ENCODE measurements at places on chromosomes 5 and 9.

DNA sequence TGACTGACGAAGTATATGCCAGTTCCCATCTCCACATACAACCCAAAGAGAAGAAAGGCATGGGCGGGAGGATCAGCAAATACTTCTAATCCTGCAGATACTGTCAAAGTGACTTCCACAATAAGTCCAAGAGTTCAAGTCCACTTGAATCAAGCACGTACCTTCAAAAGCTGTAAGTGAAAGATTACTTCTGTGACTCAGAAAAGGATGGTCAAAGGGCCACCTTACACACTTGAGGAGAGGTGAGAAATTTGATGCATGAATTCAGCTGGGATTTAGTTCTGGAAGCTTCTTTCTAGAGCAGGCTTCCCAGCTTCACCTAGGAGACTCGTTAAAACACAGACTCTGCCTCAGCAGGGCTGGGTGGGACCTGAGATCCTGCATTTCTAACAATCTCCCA lies 357.5 kb downstream of the GLIS3 start:
- DNase-seq = no peak

- DNase-seq = no peak
These were observed 38.8 kb upstream of the COL5A1 start for GRCh38 chr9:134602547-134603362.

DNA sequence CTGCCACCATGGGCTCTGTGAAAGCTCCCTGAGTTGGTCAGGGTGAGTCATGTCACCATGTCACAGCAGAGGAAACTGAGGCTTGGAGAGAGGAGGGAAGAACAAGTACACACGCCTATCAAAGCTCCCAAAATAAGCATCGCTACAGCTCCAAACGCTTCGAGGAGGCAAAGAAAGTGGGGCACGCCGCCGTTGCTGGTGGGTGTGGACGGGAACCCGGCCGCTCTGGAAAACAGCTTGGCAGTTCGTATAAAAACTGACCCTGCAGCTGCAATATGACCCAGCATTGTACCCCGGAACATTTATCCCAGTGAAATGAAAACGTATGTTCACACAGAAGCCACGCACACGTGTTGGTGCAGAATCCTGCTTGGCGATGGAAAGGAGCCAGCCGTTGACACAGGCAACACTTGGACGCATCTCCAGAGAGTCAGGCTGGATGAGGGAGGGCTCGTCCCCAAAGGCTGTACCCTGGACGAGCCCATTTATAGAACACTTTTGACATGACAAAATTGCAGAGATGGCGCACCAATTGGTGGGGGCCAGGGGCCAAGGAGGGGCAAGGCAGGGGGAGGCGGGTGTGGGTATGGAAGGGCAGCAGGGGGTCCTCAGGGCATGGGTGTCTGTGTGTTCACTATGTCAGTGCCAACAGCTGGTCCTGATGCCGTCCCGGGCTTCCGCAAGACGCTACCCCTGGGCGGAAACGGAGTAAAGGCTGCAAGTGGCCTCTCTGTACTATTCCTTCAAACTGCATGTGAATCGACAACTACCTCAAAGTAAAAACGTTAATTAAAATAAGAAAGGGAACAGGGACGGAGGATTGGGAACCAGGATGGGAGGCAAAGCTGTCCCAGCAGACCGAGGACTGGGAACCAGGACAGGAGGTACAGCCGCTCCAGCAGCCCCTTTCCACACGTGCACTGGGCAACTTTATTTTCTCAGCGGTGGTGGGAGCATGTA lies 173.0 kb downstream of the OLFM1 start:
- no peak for DNase-seq

DNA sequence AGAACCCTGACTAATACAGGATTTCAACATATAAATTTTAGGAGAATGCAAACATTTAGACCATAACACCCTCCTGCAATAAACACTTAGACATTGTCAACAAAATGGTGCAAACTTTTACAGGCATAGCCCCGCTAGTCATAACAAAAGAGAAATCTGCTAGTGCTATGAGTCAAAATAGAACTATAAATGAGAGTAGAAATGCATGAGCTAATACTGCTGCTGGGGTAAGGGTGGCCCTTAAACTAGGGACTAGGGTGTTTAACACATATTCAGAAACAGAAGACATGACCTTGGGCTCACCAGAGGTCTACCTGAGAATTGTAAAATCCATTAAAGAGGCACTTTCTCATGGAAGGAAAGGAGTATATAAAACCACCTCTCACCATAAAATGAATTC lies 131.6 kb downstream of the TLR4 start:
- no peak for DNase-seq

GRCh38 chr5:65103756-65104440 lies 335.2 kb downstream of the CWC27 start:
- DNase-seq = no peak

- no peak for DNase-seq
These were observed 300.3 kb downstream of the MRPS30 start for GRCh38 chr5:45109062-45109461.

GRCh38 chr5:156595132-156595787 lies 254.8 kb upstream of the PPP1R2B start:
- DNase-seq = no peak

- no peak for DNase-seq
These were observed 25.9 kb downstream of the SELENOP start for GRCh38 chr5:42785756-42786155.

DNA sequence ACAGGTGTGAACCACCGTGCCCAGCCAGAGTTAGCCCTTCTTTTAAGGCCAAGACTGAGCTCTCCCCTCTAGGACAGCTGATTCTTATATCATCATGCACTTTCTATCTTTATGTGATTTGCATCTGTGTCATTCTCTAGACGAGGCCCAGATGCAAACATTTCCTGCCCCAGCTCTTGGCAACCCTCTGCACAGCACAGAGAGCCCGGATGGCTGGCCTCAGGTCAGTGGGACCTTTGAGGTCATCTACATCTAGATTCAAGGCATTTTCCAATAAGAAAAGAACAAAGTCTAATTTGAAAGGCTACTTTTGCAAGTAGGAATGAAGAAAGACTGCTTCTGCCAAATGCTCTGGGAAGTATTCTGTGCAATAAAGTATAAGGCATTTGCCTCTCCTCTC lies 109.0 kb upstream of the DAB2 start:
- no peak for DNase-seq

- no peak for DNase-seq
These were observed 6.8 kb upstream of the CLINT1 start for GRCh38 chr5:157865781-157866180.

GRCh38 chr9:106799152-106799551 lies 63.8 kb upstream of the ZNF462 start:
- no peak for DNase-seq

DNA sequence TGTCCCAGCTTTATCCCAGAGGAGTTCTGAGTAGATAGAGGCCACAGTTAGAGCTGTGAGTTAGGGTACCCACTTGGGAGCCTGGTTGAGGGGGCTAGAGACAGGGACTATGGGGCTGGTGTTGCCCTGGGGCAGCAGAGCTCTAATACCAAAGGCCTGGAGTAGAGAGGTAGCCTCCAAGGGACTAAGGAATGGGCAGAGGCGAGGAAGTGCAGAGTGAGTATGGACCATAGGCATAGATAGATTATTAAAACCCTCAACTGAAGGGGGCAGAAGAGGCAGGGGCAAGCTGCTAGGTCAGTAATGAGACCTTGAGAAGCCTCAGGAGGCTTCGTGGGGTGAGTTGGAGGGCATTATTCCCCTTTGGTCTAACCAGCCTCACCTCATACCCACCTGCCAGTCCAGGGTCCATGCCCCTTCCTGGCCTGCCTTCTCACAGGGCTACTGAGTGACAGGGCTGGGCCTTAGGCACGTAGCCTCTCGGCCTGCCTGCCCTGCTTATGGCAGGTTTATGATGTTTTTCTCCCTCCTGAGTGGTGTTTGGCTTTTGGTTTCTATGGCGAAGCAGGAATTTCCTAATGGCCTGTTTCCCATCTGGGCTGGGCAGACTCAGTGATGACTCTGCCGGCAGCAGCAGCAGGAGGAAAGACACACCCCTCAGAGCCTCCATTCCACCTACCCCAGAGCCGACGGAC lies 8.0 kb downstream of the PDLIM4 start:
- no peak for DNase-seq

DNA sequence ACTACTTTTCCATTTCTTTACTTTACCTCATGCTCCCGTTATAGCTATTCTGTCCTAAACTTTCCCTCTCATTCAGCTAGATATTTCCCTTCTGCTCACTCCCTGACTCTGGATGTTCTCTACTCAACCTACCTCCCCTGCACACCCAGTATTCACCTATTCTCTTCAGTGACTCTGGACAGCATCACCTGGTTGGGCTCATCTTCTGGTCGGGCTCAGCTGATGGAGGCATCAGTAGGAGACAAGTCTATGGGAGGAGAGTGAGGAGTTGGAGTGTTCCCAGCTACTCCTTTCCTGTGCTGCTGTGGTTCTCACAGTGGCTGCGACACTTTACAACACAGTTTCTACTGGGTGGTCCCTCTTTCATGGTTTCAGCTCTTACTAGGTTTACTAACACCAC lies 493.9 kb downstream of the DMAC1 start:
- no peak for DNase-seq

DNA sequence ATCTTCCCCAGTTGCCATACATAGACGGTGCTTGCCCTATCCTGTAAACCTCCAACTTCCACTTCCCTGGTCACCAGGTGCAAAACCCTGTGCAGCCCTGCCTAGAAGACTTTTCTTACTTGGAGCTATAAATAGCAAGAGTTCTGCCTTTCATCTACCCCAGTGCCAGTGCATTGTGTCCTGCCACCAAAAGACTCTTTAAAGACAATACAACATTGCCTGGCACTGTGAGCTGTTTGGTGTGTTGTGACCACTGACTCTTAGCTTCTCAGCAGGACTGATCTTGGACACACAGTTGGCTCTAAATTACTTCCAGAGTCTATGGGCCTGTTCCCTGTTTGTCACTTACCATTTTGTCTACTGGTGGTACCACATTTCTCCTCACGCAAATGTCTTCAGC lies 608.1 kb downstream of the CDH9 start:
- DNase-seq = no peak

GRCh38 chr5:111945535-111945934 lies 188.5 kb upstream of the NREP start:
- DNase-seq = no peak

DNA sequence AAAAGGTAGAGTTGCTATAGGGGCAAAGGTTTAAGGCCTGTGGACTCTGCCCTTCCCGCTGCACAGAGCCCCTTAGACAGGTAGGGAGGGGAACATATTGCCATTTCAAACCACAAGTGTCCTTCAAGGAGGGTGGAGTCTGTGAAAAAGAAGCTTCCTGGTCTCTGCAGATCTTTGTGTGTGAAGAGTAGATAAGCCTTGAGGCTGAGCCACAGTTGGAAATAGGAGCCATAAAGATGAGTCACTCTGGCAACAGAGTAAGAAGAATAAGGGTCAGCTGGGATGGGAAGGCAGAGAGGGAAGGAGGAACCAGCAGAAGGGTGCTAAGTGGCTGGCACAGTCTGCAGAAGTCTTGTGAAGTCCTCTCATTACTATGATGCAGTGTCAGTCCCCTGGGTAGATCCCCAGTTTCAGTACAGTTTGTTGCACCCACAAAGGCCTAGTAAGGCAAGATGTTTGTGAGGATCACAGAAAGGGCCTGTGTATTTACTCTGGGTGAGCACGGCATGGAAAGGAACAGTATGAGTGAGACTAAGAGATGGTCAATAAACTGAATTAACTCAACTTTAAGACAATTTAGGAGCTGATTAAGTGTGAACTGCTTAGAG lies 18.1 kb downstream of the GRXCR2 start:
- DNase-seq = peak; percentile 78

- peak; percentile 42 for DNase-seq
These were observed 20.6 kb downstream of the SLC38A9 start for GRCh38 chr5:55691265-55692105.

- no peak for DNase-seq
These were observed 71.6 kb downstream of the GCNT1 start for GRCh38 chr9:76530458-76531110.

GRCh38 chr5:91977579-91977978 lies 594.5 kb upstream of the ARRDC3 start:
- no peak for DNase-seq

DNA sequence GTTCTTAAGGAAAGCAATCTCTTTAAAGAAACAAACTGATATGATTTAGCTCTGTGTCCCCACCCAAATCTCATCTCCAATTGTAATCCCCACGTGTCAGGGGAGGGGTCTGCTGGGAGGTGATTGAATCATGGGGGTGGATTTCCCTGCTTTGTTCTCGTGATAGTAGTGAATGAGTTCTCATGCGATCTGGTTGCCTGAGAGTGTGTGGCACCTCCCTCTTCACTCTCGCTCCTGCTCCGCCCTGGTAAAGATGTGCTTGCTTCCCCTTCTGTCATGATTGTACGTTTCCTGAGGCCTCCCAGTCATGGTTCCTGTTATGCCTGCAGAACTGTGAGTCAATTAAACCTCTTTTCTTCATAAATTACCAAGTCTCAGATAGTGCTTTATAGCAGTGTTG lies 412.7 kb upstream of the SMC2 start:
- no peak for DNase-seq

DNA sequence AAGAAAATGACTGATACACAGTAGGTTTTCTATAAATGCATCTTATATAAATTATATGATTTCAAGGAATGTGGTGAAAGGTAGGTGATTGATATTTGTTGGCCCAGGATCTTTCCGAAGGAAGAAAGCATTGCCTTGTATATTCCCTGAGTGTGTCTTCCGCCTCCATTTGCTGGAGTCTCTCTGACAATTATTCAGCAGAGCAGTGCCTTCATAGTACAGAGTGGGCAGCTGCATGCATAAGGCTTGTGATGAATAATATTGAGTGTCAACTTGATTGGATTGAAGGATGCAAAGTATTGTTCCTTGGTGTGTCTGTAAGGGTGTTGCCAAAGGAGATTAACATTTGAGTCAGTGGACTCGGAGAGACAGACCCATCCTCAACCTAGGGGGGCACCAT lies 58.5 kb downstream of the CETN3 start:
- DNase-seq = no peak

GRCh38 chr5:42879291-42879690 lies 67.6 kb upstream of the SELENOP start:
- DNase-seq = no peak

- no peak for DNase-seq
These were observed 273.6 kb downstream of the FSTL4 start for GRCh38 chr5:133338504-133339355.

GRCh38 chr9:69034071-69034470 lies 1.5 kb upstream of the FXN start:
- no peak for DNase-seq

- peak; percentile 65 for DNase-seq
These were observed 47.6 kb downstream of the THBS4 start for GRCh38 chr5:80082731-80083100.

- DNase-seq = no peak
These were observed 77.5 kb upstream of the CAST start for GRCh38 chr5:96584712-96585111.

GRCh38 chr9:131046581-131047202 lies 37.7 kb downstream of the LAMC3 start:
- DNase-seq = peak; percentile 51

DNA sequence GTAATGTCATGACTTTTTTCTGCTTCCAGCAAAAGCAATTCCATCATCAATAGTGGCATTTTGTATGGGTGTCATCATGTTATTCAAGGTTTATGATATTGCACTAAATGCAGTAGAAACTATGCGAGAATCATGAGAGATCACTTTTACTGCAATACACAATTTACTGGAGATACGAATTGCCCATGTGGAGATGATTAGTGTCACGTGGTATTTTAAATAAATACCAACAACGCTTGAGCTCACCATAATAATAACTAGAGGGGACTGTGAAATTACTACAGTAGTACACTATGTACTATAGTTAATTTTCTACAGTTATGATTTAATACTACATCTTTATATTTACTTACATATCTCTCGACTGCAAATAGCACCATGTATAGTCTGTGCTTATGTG lies 49.7 kb downstream of the FAM174A start:
- no peak for DNase-seq

Measured in hematopoietic multipotent progenitor cell treated with erythropoietin and hydrocortisone succinate and interleukin-3 and kit ligand, for 17 days (in vitro differentiated cells).